ENCODE measurements at places on chromosomes 2 and 18.

- DNase-seq: no peak
Measured at GRCh38 chr18:76350134-76351025, 144.7 kb downstream of the ZNF516 start.

DNA sequence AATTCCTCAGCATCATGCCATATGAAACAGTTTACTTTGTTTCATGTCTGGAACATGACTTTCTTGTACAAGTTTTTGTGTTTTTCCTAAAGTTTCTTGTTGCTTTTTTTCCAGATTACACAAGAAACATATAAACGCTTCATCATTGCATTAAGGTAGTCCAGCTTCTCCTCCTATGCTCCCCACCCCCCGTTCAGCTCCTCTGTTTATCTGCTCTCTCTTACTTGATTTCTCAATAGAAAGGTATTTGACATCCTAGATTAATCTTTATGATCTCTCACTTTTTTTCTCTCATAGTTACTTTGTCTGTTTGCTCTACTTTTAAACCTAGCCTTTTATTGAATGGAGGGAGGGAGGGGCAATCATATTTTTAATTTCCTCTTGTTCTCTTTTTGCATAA, 25.4 kb downstream of the SLC40A1 start:
- no peak for DNase-seq

- no peak for DNase-seq
Measured at GRCh38 chr2:196170213-196170605, 1.2 kb downstream of the STK17B start.

DNA sequence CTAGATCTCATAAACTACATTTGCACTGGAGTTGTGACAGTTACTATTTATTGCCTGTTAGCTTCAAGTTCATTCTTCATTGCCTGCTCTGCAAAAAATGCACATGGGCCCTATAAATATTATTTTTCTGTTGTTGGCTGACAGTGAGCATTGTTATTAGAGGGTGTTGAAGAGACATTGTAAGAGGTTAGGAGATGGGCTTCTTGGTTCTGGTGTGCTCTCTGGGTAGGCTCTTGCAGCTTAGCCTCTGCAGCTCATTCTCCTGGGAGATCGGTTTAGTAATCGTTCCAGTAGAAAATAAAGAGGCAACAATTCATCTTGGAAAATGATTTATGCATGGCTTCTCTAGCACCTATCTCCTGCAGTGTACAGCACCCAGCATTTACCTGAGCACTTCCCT, 113.8 kb upstream of the SCN7A start:
- no peak for DNase-seq

DNA sequence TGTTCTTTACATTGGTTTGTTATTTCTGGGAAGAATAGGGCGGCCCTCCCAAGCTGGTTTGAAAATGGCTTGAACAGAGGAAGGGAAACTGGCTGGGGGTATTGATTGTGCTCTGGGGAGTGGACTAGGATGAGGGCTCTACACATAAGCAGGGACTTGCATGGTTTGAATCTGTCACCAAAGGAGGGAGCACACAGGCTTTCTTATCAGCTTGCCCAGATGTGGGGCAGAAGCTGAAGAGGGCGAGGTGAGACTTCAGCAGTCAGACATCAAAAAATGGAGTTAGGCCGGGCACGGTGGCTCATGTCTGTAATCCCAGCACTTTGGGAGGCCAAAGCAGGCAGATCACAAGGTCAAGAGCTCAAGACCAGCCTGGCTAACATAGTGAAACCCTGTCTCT, 7.2 kb upstream of the RAB12 start:
- DNase-seq: no peak

DNA sequence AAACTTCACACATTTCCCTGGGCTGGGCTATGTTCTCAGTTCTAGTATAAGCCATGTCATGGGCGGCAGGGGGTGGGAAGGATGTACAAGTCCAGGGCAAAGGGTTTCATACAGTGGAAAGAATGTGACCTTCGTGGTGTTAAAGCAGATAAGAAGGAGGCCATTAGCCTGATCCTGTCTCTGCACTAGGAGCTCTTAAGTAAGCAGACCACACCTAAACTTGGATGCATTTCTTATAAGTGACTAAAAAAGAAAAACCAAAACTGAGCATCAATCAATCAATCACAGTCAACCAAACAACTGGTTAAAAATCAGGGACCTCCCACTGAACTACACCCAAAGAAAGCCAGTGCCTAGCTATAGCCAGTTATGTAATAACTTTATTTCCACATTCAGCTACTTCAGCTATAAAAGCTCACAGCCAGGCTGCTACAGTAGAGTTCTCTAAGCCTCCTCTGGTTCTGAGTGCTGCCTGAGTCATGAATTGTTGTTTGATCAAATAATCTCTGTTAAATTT, 46.8 kb upstream of the RIOK3 start:
- no peak for DNase-seq

Data from NCI-H2029 (cell line).